Stimulated activated CD8-positive, alpha-beta memory T cell treated with anti-CD3 and anti-CD28 coated beads, Interleukin-4, amount 100 ng/mL, for 24 hours (primary cell): ENCODE measurements at places on chromosomes 3 and 15.

GRCh38 chr15:68471541-68471940 is 39.6 kb upstream of the ITGA11 start:
- DNase-seq, result no peak

- no peak for DNase-seq
These were observed at the start of gene KBTBD13 for GRCh38 chr15:65076486-65077290. Gene KBTBD13, plus strand, starts transcription at chr15:65076746. Its CDS starts 70 bp downstream, at chr15:65076816.

DNA sequence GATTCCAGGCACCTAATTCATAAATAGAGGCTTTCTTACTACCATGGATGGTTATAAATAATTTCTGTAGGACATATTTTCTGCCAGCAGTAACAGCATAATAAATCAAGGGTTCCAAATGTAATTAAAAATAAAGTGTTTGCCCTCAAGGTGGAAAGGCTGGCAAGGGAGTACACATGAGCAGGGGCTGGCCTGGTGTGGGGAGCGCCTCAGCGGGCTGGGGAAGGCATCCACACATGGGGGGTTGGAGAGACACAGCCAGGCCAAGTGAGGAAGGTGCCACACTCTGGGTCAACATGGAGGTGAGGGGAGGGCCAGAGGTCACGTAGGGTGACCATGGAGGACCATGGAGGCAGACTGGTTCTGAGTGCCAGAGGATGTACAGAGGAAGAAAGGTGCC is 65.8 kb upstream of the OCA2 start:
- no peak for DNase-seq

DNA sequence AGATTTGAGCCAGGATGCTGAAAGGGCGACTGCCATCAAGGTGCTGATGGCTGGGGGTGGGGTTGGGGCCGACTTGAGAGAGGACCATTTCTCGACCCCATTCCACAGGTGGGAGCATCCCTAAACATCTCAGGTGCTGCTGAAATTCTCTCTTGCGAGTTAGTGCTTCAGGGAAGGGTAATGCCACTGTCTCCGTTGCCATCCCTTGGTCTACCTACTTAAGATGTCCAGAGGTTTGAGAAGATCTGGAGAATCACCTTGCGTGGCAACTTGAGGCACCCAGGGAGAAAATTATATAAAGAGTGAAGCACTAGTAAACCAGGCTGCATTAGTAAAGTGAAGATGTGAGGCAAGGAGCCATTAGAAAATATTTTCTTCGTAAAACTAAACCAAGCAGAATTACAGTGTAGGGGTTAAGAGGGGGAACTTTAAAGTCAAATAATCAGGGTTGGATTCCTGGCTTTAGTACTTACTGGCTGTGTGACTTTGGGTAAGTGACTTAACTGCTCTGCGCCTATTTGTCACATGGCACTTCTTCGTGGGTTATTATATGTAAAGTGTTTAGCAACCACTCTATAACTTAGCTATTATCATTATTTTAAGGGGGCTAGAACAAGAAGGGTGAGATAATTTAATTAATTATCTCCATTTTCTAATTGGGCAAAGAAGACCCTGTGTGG is 662 bp upstream of the RFTN1 start:
- DNase-seq, result no peak

- DNase-seq, result no peak
These were observed 9.2 kb downstream of the UNC13C start for GRCh38 chr15:53987480-53987879.

DNA sequence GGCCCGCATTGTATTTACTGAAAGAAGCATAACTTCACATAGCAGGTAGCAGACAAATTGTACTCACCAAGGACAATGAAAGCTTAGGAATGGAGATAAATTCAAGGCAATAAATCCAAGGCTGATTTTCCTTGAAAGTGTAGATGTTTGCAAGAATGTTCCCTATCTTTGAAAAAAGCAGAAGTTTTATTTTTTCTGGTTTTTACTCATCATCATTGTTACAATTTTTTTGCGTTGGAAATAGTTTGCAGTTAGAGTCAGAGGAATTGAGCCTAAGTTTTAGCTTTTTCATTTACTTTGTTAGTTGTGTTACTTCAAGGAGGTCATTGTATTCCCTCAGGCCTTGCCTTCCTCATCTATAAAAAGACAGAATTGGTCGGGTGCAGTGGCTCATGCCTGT is 213.9 kb upstream of the TBL1XR1 start:
- DNase-seq, result no peak

DNA sequence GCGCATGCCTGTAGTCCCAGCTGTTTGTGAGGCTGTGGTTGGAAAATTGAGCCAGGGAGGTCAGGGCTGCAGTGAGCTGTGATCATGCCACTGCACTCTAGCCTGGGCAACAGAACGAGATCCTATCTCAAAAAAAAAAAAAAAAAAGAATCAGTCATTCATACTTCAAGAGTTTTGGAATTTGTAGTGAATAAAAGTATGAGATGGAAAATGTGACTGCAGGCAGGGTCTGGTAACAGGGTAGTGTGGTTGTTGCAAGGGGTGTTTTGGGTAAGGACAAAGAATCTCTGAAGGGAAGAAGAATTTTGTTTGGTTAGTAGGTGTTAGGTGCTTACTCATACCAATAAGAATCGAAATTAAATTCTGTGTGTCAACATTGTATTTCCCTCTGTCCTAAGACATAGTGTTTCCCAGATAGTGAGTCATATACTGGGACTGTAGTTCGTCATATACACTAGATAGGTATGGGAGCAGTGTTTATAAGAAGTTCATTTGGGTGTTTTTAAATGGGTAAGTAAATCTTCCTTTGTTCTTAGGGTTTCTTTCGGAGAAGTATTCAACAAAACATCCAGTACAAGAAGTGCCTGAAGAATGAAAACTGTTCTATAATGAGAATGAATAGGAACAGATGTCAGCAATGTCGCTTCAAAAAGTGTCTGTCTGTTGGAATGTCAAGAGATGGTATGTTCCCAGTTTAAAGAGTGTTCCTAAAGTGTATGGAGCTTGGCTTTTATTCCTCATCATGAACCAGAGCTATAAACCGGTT is 14.2 kb downstream of the NR1D2 start:
- DNase-seq, result no peak

DNA sequence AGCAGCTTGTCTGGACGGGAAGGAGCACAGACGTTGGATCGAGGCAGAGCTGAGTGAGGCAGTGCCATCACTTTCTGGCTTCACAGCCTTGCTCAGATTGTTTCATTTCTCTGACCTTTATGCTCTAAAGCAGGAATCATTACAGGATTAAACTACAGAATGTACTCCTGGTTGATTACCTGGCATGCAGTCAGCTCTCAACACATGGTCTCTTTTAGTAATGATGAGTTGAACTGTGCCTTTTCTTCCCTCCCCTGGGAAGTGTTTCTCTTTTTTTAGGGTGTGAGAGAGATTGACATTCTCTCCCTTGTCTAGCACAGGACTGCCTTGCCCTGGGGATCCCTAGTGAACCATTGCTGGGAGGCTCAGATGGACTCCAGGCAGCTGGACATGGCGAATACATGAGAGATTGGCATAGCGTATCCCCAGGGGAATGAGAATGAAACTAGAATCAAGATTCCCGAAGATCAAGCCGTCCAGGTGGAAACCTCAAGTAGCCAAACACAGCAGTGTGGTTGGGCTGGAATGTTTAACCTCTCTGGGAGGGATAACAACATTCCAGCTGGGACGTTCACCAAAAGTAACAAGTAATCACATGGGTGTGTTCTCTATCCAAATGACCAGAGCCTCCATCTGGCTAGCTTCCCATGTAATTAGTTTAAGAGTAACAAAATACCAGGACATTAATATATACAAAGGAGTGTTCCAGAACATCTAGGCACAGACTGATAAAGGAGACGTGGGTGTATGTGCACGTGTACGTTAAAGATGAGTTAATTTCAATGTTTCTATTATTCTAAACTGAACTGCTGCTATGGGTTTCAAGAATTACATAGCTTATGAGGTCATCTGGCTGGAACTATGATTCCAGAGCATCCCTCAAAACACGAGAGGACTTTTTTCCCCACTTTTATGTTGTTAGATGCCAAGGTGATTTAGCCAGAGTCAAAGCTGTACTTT is 118.6 kb upstream of the NR2E3 start:
- no peak for DNase-seq

GRCh38 chr3:73141525-73141924 is 80.1 kb downstream of the EBLN2 start:
- no peak for DNase-seq

DNA sequence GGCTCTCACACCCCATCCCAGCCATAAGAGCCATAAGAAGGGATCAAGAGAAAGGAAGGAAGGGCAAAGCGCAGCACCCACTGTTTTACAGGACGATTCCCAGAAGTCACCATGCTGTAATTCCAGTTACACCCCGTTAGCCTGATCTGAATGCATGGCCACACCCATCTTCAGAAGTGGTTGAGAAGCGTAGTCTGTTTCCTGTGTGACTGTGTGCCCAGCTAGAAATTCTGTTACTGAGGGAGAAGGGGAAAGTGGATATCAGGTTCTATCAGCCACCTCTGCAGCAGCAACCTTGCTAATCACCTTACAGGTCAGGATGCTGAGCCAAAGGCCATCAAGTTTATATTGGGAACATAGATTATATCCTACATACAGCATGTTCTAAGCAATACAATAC is 260.0 kb downstream of the ABHD5 start:
- no peak for DNase-seq

DNA sequence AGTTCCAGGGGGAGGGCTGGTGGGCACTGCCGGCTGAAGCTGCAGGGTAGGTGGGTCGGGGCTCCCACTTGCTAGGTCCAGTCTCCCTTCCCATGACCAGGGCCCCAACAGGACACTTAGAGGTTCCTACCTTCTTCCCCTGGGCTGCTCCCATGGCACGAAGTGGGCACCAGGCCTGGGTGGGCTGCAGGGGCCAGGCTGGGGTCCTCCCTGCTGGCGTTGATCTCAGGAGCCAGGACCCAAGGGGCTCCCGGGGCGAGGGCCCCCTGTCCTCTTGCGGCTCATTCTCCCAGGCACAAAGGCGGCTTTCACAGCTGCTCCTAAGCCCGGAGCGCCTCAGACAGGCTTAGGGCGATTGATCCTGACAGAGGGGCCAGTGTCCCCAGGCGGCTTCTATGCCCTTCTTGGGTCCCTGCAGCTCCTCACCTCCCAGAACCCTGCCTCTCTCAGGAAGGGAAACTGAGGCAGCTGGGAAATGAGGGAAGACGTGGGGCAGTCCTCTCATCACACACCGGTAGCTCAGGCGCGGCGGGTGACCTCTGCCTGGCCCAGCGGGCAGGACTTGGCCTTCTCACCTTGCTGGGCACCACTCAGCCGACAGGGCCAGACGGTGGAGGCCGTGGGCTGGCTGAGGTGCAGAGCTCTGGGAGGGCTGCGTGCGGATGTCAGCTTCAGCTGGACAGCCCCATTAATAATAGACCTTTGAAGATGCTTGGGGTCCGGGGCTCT is 39.6 kb downstream of the FAM3D start:
- DNase-seq, result no peak

- DNase-seq, result no peak
These were observed 142.1 kb upstream of the LRTM1 start for GRCh38 chr3:55069950-55070349.

DNA sequence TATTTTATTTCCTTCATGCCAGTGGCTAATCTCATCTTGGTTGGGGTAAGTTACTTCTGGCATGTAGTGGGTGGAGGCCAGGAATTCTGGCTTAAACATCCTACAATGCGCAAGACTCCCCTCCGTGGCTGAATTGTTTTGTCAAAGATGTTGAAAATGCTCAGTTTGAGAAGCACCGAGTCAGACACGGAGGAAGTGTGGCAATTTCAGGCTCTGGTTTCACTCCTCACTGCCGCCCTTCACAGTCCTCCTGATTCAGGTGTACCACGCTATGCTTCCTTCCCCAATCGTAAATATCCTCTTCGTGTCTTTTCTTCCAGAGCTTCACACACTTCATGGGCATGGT is 150.7 kb downstream of the OPA1 start:
- no peak for DNase-seq

DNA sequence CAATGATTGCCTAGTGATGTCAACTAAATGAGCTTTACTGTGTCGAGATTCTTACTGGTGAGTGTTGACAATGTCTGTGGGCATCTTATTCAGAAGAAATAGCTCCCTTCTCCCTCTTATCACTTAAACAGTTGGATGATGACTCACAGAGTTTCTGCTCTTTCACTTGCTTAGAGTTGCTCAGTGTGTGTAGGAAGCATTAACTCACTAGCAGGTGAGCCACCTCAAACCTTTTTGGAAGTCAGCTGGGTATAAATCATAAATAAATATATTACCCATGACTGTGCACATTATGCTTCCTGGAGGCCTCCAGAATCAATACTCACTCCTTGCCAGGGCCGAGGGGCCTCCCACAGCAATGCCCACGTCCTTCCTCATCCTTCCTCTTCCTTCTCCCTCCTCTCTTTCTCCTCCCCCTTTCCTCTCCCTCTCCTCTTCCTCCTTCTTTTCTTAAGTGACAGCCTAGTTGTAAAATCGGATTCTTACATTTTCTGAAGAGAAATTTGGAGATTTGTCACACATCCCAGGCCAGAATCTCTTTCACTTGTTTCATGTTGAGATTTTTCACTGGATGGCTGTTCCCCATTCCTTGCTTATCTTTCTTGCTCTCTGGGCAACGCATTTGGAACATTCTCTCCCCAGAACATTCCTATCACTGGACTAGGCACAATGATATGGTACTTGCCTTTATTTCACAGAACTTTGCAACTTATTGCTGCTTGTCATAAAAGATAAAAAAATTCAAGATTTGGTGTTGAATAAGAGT is 17.5 kb downstream of the SHC4 start:
- no peak for DNase-seq

GRCh38 chr3:126441256-126441880 is 34.3 kb downstream of the ZXDC start:
- no peak for DNase-seq

DNA sequence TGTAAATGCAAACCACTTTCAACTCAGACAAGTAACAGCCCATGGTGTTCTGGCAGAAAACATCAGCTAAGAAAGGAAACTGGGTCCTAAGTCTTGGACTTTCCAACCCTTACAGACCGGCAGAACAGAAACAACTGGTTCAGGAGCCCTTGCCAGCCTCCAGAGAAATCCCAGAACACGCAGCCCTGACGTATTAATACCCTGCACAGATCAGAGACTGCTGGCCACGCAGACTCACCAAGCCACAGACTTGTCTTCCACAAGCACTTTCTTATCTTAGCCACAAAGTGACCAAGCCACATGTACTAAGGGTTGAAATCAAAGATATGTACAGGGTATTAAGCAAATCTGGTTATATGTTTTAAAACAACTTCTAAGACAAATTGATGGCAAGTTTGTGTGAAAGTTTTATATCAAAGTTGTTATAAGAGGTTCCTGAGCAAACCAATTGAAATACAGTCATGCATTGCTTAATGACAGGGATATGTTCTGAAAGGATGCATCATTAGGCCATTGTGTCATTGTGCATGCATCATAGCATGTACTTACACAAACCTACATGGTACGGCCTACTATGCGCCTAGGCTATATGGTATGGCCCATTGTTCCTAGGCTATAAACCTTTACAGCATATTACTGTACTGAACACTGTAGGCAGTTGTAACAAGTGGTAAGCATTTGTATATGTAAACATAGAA is 36.8 kb downstream of the BTD start:
- no peak for DNase-seq

DNA sequence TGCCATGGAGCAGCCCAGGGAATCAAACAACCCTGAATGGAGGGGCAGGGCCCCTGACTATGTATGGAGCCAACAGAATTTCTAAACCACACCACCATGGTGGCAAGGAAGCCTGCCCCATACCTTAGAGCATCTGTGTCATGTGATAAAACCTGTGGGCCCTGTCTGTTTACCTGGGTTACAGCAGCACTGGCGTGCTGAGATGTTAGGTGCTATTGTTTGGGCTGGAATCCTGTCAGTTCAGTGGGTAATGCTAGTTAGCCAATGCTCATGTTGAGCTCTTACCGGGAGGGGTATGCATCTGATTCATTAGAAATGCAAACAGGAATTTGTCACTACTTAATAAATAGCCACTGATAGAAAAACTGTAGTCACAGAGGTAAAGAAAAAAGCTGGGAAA is 63.5 kb upstream of the ETV5 start:
- no peak for DNase-seq
